ENCODE measurements at places on chromosomes 7 and 10.

GRCh38 chr7:37311355-37311754 lies 137.3 kb downstream of the ELMO1 start:
- no peak for DNase-seq

DNA sequence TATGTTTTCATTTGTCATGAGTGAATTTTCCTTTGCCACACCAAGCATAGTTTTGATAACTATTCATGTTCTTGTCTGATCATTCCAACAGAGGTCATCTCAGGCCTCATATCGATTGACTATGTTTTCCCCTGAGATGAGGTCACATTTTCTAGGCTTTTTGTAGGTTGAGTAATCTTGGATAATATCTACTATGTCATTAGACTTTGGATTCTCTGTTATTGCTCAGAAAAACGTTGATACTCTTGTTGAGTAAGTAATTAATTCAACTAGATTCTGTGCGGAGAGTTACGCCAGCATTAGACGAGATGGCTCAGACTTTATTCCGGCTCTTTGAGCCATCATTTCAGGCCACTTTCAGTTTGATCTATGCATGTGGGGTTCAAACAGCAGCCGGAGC lies 57.7 kb downstream of the KLF6 start:
- DNase-seq: no peak

GRCh38 chr7:149686011-149686410 lies 87.4 kb downstream of the ZNF467 start:
- no peak for DNase-seq

DNA sequence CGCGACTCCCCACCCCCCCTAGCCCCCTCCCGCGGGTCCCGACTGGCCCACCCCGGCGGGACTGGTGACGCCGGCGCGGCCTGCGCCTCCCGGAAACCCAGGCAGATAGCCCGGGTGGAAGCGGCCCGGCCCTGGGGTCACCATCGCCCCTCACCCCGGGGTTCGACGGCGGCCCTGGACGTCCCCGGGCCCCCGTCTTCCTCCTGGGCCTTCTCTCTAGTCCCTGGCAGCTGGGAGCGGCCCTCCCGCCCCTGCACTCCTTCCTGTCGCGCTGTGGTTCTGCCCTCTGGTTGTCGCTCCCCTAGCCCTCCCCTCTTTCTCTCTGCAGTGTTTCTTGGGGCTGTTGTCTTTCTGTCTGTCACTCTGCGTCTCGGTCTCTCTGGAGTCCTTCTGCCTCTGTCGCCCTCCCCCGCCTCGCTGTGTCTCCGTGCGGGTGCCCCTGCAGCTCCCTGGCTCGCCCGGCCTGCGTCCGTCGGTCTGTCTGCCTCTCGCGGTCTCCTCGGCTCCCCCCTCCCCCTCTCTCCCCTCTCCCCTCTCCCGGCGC lies 90.5 kb upstream of the PAX2 start:
- no peak for DNase-seq

DNA sequence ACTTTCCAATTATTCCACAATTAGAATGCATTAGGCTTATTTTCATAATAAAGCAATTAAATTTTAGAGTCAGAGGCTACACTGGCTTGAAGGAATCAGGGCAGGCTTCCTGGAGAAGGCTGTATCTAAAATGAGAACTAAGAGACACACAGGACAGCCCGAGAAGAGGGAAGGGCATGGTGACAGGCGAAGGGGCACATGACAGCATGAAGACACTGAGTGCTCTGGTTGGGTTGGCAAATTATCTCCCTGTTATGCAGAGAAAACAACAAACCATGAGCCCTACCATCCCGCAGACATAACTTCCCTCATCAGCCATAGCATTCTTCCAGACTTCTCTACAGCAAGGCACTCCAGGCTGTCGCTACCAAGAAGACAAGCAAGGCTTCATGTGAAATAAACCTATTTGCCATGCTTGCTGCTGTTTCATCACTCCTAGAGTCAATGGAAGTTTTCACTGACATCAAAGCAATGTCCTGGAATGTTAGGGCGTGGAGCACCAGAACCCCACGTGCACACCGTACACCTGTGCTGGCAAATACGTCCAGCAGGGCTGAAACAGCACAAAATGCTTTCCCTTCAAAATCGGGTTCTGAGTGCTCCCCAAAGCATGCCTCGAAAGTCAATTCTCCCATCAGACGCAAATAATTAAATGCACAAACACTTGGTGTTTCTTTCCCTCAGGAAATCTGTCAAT lies 21.3 kb downstream of the VOPP1 start:
- DNase-seq: no peak
